ENCODE measurements at places on chromosomes 5 and 9.

DNA sequence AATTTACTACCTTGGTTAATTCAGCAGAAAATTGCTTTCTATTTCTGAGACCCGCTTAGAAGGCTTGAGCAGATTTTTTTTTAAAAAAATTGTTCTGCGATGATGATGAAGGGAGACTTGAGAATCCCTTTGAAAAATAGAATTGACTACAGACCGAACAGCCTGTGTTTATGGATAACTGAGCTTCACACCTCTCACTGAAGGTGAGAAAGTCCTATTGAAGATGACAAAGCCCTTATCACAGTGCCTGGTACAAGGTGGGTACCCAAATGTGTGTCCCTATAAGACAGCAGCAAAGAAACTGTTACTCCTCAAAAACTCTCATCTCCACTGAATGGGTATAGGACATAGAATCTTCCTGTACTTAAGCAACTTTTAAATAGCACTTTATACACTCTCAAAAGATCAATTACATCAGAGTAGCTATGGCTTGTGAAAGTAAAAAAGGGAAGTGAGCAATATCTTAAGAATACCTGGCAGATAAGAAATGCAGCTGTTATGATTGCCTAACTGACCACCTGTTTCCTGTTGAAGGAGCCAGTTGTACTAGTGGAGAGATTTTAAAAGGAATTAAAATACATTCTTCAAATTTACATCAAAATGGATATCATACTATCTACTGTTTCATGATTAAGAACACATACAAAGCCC is 419.7 kb downstream of the CHSY3 start:
- DNase-seq = no peak

DNA sequence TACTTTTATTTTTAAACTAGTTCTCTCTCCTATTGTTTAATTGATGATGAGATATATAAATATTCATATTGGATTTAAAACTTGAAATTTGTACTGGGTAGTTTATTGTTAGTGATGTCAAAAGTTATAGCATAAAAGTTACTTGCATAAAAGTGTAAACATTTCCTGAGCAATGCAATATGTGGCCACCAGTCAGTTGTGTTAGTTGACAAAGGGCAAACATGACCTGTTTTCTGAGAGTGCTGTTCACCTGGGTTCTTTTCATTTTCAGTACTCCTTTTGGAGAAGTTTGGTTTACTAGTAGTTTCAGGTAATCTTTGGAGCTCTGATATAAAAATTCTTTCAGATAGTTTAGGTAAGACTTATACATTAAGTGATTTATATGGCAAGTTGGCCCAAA is 69.4 kb downstream of the COMMD10 start:
- no peak for DNase-seq

DNA sequence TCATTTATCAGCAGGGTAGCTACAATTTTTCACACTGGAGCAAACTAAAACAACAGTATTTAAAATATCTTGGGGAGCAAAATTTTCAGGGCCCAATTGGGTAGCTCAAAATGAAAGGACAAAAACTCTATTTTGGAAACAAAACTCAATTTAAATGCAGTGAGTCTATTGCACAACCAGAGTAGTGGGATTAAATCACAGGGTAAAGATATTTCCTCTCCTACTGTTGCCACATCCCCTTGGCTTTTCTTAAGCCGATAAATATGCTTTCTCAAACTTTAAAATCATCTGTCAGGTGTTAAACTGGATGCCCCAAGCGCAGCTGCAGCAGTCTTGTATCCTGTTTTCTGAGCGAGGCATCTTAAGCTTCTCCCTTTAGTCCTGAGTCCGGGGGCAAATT is 1474.3 kb upstream of the CDH9 start:
- DNase-seq = no peak

DNA sequence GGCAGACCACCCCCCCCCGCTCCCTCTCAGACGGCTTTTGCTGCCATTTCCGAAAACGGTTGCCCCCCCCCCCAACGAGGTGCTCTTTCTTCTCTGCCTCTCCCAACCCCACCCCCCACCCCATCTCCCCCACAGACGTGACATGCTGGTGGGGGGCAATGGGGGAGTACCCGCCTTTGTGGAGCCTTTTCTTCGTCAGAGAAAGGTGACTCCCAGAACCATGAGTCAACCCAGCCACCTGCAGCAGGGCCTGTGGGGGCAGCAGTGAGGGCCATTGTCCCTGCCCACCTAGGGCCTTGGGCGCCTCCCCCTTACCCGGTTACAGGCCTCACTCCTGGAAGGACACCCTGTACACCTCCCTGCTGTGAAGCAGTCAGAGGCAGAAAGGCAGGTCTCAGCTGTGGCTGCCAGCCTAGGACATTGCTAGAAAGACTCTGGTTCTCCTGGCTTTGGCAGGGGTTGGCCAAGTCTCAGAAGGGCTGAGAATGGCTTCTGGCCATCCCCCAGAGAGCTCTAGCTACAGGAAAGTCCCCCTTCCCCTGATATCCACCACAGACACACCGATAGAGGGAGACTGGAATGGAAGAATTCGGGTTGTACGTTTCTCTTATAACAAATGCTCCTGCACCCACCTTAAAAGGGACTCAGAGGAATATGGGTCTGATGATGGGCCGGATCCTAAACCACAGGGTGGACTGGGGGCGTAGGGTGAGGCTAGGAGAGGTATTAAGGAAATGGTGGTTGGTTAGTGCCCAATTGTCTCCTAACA is 2.2 kb downstream of the DNAJB5 start:
- no peak for DNase-seq

DNA sequence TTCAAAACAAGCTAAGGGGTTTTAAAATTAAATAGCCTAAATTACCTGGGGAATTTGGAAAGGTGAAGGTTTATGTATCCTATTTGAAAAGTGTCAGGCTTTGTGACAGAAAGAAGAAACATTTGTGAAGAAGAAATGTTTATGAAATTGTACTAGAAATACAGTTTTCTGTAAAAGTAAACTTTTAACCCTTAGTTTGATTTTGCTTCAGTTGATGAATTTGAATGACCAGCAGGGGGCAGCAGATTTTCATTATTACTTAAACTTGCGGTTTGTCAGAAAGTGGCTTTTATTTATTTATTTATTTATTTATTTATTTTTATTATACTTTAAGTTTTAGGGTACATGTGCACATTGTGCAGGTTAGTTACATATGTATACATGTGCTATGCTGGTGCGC is 58.1 kb downstream of the NNT start:
- no peak for DNase-seq

DNA sequence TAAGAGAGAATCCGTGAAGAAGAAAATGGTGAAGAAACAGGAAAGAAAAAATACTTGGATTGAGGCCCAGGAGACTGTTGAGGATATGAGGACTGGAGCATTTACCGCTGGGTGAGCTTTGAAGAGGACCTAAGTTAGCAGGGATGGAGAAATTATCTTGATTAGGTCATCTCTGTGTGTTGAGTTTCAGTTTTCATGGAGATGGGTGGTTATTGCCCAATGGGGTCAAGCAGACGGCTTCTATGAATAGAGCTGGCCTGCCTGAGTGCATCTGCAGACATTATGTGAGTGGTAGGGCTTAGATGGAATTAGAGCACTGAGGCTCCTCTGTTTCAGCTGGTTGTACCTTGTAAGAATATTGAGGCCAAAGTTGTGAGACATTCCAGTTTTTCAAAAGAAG is 245.4 kb upstream of the FBXL7 start:
- DNase-seq = no peak

GRCh38 chr5:88889189-88890069 is 6.4 kb upstream of the MEF2C start:
- DNase-seq = no peak

- no peak for DNase-seq
Measured at GRCh38 chr5:154278908-154279307, 88.4 kb downstream of the GALNT10 start.

- DNase-seq = no peak
Measured at GRCh38 chr5:178588769-178589168, 1.4 kb downstream of the COL23A1 start.

DNA sequence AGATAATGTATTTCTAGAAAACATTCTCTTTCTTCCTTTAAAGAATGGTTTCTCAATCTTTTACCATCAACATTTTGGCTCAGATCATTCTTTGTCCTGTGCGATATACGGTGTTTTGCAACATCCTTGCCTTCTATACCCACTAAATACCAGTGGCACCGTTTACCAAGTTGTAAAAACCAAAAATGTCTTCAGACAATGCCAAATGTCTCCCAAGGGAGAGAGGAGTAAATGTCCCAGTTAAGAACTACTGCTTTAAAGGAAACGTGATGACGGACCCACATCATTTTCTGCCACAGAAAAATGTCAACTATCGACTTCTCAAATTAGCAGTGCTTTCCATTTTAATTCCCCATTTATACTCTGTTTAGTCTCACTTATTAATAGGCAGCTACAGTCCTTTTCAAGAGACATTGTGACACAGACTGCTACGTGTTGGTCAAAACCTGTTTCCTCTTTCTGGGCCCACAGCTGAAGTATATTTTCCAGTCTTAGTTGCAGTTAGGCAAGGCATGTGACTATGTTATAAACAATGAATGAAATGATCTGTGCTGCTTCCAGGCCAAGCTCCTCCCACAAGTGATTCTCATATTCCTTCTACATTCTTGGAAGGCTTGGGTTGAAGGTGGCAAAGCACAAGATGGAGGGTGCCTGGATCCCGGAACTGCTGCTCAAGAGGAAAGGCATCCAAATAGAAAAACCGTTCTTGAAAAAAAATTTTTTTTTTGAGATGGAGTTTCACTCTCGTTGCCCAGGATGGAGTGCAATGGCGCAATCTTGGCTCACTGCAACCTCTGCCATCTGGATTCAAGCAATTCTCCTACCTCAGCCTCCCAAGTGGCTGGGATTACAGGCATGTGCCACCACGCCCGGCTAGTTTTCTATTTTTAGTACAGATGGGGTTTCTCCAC is 8.8 kb downstream of the PRXL2C start:
- no peak for DNase-seq

DNA sequence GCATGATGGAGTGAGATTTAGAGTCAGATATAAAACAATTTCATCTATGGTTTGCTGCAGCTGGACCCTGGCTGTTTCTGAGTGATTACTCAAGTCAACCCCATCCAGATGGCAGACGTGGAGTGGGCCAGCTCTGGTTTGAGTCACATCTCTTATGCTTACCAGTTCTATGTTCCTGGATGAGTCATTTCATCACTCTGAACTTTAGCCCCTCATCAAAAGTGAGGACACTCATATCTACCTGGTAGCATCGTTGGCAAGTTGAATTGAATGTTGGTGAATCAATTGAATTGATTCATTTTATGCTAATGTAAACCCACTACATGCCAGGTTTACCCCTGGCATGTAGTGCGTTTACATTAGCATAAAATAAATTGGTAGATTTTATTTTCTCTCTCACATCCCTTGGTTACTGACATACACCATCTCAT is 176.4 kb downstream of the FGF18 start:
- DNase-seq = no peak

- no peak for DNase-seq
Measured at GRCh38 chr9:70835323-70835722, 286.1 kb downstream of the TRPM3 start.

- DNase-seq = no peak
Measured at GRCh38 chr9:89529243-89530035, 31.5 kb upstream of the SEMA4D start.

- no peak for DNase-seq
Measured at GRCh38 chr9:27945386-27945785, 372.1 kb upstream of the C9orf72 start.

DNA sequence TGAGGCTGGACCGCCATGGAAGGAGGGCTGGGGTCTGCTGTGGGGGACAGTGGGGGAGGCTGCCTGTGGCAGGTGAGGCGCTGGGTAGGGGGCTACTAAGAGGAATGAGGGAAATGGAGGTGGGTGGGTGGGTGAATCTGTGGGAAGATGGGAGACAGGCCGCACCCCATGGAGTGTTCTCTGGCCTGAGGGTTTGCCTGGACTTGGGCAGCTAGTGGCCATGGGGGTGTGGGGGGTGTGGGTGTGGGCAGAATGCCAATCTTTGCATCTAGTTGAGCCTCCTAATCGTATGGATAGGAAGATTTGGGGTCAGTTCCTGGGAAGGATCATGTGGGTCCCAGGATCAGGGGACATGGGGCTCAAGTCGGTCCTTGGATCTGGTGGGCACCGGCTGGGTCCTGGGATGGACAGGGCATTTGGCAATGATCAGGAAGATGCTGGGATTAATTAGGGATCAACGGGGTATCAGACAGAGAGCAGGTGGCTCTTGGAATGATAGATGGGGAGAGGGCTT is 518 bp downstream of the ZDHHC12 start:
- DNase-seq = no peak

- DNase-seq = no peak
Measured at GRCh38 chr9:137951107-137951506, 73.5 kb downstream of the CACNA1B start.

GRCh38 chr5:162593881-162594280 is 526.3 kb downstream of the GABRG2 start:
- no peak for DNase-seq

DNA sequence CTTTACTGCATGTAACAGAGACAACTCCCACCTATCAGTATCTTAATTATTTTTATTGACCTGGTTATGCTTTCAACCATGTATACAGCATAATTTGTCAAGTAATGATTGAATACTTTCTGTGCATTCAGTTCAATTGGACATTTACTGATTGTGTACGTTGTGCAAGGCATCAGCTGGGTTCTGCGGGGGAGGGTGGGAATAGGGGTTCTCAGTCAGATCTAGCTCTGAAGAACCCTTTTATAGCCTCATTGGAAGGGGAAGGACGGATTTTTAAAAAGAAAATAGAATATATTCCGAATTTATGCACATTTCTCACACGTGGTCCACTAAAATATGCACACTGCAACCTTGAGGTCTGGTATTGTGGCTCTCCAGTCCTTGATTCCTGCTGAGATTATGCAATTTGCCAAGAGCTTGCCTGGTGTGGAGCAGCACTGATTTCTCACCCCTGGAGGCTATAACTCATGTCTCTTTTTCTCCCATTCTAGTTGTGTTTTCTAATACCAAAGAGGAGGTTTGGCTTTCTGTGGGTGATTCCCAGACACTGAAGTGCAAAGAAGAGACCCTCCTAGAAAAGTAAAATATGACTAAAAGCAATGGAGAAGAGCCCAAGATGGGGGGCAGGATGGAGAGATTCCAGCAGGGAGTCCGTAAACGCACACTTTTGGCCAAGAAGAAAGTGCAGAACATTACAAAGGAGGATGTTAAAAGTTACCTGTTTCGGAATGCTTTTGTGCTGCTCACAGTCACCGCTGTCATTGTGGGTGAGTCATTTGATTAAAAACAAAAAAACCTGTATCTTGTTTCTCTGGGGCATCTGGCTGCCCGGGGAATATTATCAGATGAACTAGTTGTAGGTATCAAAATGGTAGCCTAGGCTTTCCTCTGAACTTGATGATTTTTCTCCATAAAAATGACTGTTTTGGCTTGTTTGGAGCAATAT is 1.7 kb downstream of the SLC1A3 start:
- no peak for DNase-seq

DNA sequence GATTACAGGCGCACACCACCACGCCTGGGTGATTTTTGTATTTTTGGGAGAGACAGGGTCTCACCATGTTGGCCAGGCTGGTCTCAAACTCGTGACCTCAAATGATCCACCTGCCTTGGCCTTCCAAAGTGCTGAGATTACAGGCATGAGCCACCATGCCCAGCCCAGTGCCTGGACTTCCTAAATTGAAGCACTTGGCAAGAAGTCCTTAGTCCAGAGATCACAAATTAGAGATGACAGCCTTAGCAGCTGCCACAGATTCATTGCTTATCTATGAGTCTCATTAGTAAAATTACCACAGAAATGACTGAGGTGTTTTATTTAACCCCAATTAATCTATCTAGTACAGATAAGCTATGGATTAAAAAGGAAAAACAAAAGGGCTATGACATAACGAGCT is 19.2 kb downstream of the EFCAB9 start:
- no peak for DNase-seq
